T-cell (primary cell): ENCODE measurements at places on chromosomes 7 and 10. TPM values are rescaled to one million over a fixed set of nuclear protein-coding genes. Genes with fewer than 3 reads are reported as not detected.

- DNase-seq = no peak
- no peak overlapping the region for H3K27ac ChIP-seq
- peaks cover 6% of the 10 kb centered on the region for H3K4me1 ChIP-seq
- peaks cover 4% of the 10 kb centered on the region for H3K27me3 ChIP-seq
- H3K36me3 ChIP-seq = no peaks in the 10 kb centered on the region
- no peak overlapping the region for H3K4me3 ChIP-seq
Measured at GRCh38 chr10:110410329-110411046, 87.2 kb upstream of the DUSP5 start.

GRCh38 chr7:157412491-157413180 lies 75.8 kb downstream of the DNAJB6 start:
- peaks cover 15% of the 10 kb centered on the region for H3K36me3 ChIP-seq
- peaks cover 18% of the 10 kb centered on the region for H3K4me1 ChIP-seq
- no peak overlapping the region for H3K4me3 ChIP-seq
- H3K27me3 ChIP-seq = no peaks in the 10 kb centered on the region

ZP3 gene
- total RNA-seq = 1.7 TPM

HOGA1 gene
- not detected for total RNA-seq

GRB10 gene
- total RNA-seq = 7.1 TPM

RPEL1 gene
- not detected for total RNA-seq
